ENCODE measurements at places on chromosomes 3 and 15. TPM values are rescaled to one million over a fixed set of nuclear protein-coding genes. Genes with fewer than 3 reads are reported as not detected.

GOLGA6D gene
- not detected for total RNA-seq

SEMA3B gene
- total RNA-seq, result 5.9 TPM

RAD18 gene
- 9.9 TPM for total RNA-seq

NRROS gene
- 0.02 TPM for total RNA-seq

GOLGA8H gene
- not detected for total RNA-seq

GNAT1 gene
- total RNA-seq, result not detected

UBE3A gene
- total RNA-seq, result 39.8 TPM

DNAJC13 gene
- 31.8 TPM for total RNA-seq

SERPINI2 gene
- total RNA-seq, result 0.12 TPM

DAZL gene
- not detected for total RNA-seq

SLC38A3 gene
- not detected for total RNA-seq

PLOD2 gene
- total RNA-seq, result 130 TPM

IL5RA gene
- total RNA-seq, result 0.10 TPM

ADAMTSL3 gene
- total RNA-seq, result 0.17 TPM

ITIH1 gene
- not detected for total RNA-seq
